ENCODE measurements at places on chromosomes 2 and 18.

DNA sequence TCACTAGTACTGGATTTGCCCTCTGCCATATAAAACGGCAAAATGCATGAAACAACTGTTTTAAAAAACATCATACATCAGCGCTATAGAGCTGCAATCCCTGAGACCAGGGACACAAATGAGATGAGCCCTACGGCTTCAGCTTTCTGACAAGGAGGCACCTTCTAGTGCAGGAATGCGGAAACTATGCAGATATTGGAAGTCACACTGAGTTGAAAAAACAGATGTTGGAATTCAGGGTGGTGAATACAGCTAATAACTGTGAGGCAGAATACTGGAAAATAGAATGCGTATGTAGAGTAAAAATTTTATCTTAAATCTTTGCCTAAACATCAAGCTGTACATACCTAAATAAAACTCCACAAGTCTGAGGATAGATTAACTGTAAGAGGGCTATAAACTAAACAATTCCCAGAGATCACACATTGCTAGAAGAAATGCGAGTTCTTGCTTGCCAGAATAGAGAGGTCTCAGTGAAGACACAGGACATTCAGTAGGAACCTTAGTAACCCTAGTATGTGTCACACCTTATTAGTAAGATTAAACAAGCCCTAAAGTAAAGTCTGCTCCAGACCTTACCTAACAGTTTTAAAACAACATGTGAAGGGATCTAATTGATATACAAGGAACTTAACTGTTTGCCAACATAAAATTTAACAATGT is 541.4 kb upstream of the DDX18 start:
- DNase-seq, result no peak

GRCh38 chr2:212619954-212620353 is 81.4 kb upstream of the ERBB4 start:
- no peak for DNase-seq

DNA sequence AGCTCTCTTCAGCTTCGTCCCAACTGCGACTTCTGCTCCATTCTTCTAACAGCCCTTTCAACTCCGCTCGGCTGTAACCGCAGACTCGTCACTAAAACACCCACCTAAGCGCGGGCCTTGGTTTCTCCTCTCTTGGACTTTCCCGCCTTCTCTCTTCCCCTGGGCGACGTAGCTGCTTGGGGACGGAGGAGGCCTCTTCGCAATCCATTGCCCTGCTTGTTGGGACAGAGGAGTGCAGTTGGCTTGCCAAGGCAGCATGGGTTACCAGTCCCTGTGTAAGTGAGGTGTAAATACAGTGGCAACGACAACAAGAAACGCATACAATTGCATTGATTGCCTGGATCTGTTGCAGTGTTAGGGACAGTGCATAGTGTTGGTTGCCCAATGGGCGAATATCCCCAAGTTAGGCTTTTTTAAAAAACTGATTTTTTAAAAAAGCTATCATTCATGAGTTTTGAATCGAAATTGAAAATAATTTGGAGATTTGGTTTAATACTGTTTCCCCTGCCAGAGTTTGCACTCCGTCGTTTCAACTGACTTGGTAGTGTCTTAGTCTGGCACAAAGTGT is 484 bp upstream of the DARS1 start:
- no peak for DNase-seq

GRCh38 chr2:213862407-213863076 is 548.3 kb upstream of the VWC2L start:
- no peak for DNase-seq

- DNase-seq, result no peak
These were observed 54.3 kb downstream of the HAUS1 start for GRCh38 chr18:46158499-46158898.

DNA sequence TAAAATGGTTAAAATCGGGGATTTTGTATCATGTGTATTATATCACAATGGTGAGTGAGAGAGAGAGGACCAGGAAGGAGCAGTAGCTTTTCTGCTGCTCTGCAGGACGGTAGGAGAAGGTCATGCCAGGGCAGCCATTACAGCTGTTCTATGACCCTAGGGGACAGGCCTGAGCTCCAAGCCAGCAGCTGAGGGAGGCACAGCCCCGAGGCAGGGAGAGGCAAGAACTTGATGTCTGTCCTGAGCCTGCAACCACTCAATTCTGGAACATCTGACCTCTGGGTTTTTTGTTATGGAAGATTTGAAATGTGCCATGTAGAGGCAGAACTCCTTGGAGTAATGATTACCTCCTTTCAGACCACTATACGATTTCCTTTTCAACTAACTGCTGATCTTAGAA is 135.8 kb upstream of the SH3BP4 start:
- no peak for DNase-seq

DNA sequence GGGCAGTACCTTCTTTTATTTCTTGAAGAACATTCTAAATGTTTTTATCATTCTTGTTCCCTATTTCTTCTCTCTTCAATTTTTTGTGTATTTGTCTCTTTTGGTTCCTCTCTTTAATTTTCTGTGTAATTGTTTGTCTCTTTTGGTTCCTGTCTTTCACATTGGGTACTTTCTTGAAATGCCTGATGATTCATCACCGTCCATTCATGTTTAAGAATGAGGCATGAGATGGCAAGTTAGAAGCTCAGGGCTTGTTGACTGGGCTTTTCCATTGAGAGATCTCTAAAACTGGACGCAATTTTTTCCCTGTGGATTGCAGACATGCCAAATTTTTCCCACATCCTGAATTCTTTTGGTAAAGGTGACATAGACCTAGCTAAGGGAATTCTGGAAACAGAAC is 33.7 kb upstream of the IL1R2 start:
- DNase-seq, result no peak

DNA sequence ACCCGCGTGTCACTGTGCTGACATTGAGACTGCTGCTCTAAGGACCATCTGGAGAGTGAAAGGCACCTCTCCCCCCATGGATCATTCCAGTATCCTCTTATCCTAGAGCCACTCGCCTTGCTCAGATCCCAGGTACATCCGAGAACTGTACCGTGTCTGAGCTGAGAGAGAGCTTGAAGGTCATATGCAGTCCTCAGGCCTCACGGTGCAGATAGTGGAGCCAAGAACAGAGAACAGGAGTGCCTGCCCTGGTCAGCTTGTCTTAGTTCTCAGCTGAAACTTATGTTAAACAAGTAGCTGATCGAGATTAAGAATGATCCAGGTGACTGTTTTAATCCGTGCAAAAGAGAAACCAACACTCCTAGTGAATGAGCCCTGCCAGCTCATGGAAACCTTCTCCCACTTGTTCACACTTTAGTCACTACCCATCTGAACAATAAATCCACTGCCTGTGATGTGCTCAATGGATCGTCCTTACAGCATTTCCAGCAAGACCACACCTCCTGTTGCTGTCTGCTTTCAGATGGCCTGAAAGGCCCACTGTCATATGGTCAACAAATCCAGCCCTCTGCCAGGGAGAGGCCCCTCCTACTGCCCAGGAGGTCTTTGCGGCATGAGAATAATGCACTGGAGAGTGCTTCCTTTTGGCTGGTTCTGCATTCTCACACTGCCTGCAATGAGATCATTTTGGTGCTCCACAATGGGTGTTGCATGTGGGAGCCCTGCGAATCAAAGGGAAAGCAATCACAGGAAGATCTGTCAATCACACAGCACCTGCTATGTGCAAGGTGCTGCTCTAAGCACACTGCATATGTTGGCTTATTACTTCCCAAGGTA is 43.7 kb upstream of the APCDD1 start:
- no peak for DNase-seq

GRCh38 chr2:103921161-103921560 is 932.8 kb upstream of the POU3F3 start:
- no peak for DNase-seq

DNA sequence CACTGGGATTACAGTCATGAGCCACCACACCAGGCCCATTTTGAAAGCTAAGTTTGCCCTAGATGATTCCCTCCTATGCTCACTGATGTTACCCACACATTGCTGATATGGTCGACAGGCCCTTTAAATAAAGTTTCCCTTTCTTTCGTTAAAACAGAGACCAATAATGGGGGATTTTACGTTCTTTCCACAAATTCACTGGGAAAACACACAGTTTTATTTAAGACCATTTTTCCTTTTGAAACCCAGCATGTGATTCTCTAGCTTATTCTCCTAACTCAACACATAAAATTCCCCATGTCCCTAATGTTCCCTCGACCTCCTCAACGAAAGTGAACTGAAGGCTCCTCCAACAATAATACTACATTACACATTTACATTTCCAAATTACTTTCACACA is 223.2 kb downstream of the ANAPC1 start:
- DNase-seq, result no peak

GRCh38 chr18:6257950-6258349 is 156.8 kb downstream of the L3MBTL4 start:
- no peak for DNase-seq

GRCh38 chr2:189060096-189060642 is 86.0 kb downstream of the COL3A1 start:
- DNase-seq, result no peak

DNA sequence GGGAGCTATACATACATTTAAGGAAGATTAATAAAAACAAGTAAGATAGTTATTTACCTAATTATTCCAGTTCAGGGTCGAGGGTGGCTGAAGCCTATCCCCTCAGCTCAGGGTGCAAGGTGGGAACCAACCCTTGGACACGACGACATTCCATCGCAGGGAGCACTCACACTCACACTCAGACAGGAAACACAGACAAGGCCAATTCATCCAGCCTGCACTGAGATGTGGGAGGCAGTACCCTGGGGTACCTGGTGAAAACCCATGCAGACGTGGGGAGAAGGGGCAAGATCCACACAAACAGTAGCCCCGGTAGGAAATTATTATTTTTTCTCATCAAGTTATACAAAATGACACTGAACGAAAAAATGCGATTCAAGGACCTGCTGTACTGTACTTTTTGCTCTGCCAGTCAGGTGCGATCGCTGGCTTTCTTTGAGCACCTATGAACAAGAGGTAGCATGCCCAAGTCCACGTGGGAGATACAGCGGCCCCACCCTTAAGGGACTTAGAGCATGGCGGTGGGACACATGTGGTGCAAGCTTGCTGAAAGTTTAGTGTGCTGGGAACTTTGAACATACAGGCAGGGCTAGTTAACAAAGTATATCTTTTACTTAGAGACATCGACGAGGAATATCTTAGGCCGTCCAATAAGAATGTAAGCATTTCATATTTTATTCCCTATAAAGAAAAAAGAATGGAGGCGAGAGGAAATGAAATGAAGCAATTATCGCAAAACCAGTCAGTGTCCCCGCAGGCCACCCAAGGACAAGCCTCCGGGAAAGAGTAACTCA is 624 bp downstream of the METTL8 start:
- no peak for DNase-seq

DNA sequence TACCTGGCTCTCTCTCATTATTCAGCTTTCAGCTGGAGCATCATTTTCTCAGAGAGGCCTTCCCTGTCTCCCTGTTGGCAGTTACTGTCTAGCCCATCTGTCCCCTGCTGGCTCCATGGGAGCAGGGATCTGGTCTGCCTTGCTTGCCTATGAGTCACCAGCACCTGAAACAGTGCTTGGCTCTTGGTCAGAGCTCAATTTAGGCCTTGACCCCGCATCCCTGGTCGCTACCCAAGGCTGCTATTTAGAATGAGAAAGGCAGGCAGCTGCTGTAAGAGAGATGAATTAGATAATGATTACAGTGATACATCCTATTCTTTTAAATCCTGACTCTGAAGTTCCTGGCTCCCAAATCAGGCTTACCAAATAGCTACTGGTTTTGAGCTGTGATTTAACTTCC is 32.9 kb downstream of the KCNE4 start:
- DNase-seq, result no peak

DNA sequence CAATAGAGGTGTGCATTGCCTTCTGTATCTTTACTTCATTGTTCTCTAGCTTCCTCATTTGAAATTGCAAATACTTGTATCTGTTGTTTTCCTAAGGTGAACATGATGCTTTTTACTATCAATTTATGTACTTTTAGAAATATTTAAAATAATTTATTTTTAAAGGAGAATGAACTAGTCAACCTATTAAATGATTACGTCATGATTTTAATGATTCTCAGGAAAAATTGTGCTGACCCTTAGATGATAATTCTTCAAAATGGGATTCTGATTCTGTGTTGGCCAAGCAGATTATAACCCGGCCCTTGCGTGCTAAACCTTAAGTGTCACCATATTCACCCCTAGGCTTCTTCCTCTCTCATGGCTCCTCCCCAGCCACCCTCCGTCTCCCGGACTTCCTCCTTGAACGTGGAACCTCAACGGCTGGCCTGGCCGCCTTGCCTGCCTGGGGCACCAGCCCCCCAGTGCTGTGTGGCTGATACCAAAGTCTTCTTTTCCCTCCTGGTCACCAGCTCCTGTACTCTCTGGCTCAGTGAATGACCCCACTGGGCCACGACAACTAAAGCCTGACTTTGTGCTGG is 292.0 kb downstream of the GBX2 start:
- no peak for DNase-seq

GRCh38 chr2:10079266-10079869 is 843 bp downstream of the CYS1 start:
- no peak for DNase-seq

GRCh38 chr2:131115752-131116151 is 10.6 kb downstream of the PLEKHB2 start:
- no peak for DNase-seq

DNA sequence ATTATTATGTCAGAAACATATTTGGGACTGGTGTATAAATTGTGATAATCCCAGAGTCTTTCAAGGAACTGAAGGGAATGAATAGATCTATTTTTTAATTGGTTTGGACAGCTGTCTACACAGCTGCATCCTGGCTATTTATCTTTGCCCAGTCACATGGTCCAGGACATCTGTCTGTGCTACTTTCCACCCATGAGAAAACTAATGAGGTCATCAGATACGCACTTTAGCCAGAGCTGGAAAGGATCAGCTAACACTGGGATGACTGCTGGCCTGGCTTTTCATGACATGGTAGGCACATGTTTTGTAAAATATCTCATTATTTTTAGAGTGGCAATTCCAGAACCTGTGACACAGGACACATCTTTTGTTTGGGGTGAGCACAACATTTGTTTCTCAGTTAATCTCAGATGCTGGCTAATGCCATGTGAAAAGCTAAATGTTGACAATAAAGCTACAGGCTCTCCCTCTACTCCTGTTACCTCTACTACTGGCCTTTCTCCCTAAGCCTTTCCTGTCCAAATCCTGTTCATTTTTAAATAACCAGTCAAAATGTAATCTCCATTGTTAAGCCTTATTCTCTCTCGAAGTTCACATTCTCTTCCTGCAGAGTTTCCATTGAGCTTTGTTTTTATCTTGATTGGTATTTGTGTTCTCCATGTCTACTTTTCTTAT is 500.7 kb downstream of the RIT2 start:
- no peak for DNase-seq

DNA sequence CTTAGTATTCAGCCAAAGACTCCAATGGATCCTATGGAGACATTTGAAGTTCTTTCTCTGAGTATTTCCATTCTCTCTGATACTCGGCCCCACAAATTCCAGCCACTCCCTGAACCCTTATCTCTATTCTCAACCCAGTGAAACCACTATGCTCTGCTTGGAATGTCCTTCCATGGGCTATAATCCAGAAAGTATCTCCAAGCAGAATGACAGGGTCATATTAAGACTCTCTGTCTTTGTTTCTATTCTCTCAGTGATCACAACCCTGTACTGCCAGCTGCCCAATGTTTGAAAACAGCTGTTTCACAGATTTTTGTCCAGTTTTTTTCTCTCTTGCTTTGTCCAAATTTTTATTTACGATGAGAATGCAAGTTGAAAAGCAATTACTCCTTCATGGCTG is 21.9 kb downstream of the CHMP3 start:
- no peak for DNase-seq

All from neural crest cell (in vitro differentiated cells).